ENCODE measurements at places on chromosomes 6 and 20.

DNA sequence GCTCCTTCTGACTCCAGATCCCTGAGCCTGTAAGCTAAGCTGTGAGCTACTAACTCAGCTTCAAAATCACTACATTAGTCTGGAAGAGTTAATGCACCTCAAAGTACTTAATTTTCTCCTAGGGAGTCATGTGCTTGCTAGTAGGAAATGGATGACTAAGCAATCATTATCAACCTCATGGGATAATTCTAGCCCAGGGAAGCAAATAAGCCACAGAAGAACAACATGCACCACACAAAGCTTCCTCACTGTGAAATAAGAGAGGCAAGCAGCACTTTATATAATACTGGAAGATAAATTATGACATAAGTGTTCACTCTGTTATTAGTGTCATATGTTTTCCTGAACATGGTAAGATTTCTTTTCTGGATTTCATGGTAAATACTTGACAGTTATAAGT lies 57.9 kb upstream of the RCAN2 start:
- no peak for DNase-seq

- no peak for DNase-seq
Measured at GRCh38 chr6:139473731-139474130, 99.3 kb upstream of the CITED2 start.

GRCh38 chr6:43682724-43683429 lies 4.7 kb downstream of the MRPS18A start:
- DNase-seq: no peak

- no peak for DNase-seq
Measured at GRCh38 chr20:59371431-59371830, 71.0 kb downstream of the EDN3 start.

DNA sequence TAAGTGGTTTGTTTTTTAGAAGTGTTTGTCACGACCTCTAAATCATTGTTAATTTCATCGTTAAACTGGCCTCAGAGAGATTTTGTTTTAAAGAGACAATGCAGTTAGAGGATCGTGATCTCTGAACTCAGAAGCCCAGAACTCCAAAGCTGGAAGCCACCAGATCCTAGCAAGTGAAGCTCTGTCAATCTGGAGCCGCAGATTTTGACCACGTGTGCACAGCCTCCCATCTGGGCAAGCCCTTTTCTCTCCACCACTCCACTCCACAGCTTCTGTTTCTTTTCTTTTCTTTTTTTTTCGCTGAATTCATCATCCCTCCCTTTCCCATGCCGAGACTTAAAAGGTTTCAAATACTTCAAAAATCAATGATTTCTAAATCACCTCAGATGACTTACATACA lies 142.2 kb upstream of the ESR1 start:
- DNase-seq: no peak

DNA sequence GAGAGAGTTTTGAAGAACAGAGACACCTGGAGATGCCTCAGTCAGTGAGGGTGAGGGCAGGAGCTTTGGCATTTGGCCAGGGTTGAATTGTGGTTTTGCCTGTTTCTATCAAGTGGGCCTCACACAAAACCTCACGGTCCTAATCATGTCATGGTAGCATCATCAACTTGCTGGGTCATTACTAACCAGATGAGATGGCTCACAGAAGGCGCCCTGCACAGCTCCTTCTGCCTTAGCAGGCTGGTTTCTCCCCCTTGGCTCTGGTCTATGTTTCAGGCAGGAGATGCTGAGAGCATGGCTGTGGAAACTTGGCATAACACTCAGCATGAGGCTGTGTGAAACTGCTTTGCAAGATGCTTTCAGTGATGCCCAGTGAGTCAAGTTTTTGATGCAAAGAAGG lies 99.3 kb downstream of the LRRC1 start:
- peak; percentile 61 for DNase-seq

- no peak for DNase-seq
Measured at GRCh38 chr6:116948533-116949304, 71.7 kb downstream of the RFX6 start.

- DNase-seq: no peak
Measured at GRCh38 chr20:1813674-1814635, 81.3 kb upstream of the SIRPA start.

- no peak for DNase-seq
Measured at GRCh38 chr6:19465760-19466159, 371.4 kb upstream of the ID4 start.

- no peak for DNase-seq
Measured at GRCh38 chr6:31058128-31058894, 48.0 kb downstream of the MUC22 start.

GRCh38 chr6:136181861-136182260 lies 68.2 kb downstream of the MTFR2 start:
- no peak for DNase-seq

GRCh38 chr20:4120921-4121321 lies 105.6 kb upstream of the RNF24 start:
- DNase-seq: no peak

- peak; percentile 61 for DNase-seq
Measured at GRCh38 chr6:117906958-117907600, at the start of gene SLC35F1. SLC35F1 (plus strand) TSS chr6:117907264.

DNA sequence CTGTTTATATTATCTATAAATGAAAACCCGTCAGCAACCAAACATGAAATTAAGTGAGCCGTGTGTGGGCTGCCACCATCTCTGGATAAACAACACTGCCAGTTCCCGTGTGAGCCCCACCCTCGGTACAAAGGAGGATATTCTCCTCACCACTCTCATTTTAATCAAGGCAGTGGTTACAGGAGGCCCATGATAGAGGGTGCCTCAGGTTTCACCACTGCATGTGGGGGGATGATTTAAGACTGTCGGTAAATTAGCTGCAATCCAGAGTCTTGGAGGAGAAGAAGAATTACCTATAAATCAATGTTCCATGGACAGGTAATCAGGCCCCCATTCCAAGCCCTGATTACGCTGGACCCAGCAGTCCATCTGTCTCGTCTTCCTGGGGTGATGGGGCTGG lies 361.6 kb upstream of the SULF2 start:
- no peak for DNase-seq

GRCh38 chr20:62854121-62854520 lies 7.5 kb downstream of the TCFL5 start:
- DNase-seq: no peak

DNA sequence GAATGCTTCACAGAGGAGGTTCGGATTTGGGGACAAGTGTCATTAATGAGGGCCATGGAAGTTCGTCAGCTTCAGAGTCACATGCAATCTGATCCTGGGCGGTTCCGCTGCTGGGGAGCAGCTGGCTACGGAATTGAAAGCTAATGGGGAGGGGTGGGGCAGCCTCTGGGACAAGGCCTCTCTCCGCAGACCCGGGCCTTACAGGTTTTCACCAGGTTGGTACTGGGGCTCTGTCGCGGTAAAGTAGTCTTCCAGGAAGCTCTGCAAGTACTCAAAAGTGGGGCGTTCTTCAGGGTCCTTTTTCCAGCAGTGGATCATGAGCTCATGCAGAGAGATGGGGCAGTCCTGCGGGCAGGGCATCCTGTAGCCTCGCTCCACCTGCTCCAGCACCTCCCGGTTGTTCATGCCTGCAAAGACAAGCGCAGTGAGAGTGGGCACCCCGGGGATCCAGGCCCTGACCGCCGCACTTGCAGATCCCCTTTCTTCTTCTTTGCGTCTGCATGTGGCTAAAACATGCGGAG lies 55.9 kb upstream of the TRAF3IP2 start:
- peak; percentile 50 for DNase-seq

GRCh38 chr6:44653761-44654218 lies 266.3 kb downstream of the CDC5L start:
- DNase-seq: no peak

DNA sequence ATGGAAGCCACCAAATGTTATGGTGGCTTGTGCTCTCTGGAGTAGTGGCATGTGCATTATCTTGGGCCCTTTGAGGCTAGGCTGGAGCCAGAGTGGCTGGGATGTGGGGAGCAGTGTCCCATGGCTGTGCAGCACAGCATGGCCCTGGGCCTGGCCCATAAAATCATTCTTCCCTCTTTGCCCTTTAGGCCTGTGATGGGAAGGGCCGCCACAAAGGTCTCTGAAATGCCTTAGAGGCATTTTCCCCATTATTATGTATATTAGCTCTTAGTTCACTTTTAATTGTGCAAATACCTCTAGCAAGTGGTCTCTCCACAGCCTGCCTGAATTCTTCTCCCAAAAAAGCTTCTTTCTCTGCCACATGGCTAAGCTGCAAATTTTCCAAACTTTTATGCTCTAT lies 297.3 kb upstream of the IRAK1BP1 start:
- no peak for DNase-seq

- no peak for DNase-seq
Measured at GRCh38 chr6:13250703-13251102, 77.6 kb downstream of the TBC1D7 start.

- no peak for DNase-seq
Measured at GRCh38 chr20:63653974-63654668, 897 bp upstream of the STMN3 start.

DNA sequence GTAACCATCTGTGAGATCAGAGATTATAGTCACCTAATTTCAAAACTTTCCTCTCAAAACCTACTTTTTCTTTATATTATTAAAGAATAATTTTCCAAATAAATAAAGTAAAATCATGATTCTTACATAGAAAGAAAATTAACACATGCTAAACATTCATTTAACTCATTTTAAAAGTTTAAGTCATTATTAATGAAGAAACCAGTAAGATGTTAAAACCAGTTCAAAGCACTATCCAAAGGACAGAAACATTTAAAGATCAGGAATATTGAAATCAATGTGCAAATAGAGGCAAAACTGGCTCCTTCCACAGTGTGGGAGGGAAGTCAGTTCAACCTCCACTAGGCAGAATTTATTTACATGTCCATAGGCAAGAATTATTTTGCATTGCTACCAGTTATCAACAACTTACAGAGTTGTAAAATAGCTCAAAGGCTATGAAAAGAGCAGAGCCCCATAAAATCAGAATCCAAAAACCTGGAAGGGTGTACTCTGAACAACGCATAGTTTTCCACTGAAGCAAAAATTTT lies 146.9 kb downstream of the KHDC1L start:
- no peak for DNase-seq

DNA sequence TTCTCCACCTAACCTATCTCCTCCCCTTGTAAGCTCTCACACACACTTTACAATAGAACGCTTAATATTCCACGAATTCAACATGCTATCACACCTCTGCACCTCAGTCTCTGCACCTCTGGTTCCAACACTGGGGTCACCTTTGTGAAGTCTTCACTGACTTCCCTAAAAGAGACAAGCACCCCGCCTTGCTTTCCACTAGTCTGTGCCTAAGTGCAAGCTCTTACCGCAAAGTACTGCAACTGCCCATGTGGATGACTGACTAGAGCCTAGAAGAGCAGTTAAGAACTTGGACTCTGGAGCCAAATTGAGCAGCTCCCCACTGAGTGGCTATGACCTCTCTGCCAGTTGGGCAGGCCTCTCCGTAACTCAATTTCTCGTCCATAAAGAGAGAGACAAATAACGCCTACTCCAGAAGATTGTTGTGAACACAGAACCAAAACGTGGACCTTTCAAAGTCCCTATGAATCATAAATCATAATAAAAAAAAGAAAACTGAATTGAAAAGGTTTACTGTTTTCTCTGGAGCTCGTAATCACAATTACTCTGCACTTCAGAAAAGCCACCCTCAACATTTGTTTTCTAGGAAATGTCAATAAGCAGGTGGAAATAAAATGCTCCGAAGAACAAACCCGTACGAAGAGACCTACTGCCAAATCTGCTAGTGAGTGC lies 1.2 kb downstream of the IFNGR1 start:
- DNase-seq: no peak

- DNase-seq: peak; percentile 50
Measured at GRCh38 chr6:43308101-43308989, at the start of gene CRIP3. CRIP3 (minus strand) TSS chr6:43308826; CDS start chr6:43308792, 34 bp downstream.

DNA sequence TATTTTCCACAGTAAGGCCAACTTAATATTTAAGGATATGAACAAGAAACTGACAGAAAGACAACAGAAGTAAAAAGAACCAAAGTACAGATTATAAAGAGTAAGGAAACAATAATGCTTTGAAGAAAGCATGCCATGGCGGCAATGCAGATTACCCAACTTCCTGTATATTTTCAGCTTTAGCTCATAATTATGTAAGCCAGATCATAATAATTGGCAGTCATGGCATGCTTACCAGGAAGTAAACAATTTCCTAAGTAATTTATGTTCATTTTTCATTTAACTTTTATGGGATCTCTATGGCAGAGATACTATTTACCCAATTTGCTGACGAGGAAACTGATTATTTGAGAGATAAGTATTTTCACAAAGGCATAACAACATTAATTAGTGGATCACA lies 988.7 kb downstream of the HACE1 start:
- no peak for DNase-seq

DNA sequence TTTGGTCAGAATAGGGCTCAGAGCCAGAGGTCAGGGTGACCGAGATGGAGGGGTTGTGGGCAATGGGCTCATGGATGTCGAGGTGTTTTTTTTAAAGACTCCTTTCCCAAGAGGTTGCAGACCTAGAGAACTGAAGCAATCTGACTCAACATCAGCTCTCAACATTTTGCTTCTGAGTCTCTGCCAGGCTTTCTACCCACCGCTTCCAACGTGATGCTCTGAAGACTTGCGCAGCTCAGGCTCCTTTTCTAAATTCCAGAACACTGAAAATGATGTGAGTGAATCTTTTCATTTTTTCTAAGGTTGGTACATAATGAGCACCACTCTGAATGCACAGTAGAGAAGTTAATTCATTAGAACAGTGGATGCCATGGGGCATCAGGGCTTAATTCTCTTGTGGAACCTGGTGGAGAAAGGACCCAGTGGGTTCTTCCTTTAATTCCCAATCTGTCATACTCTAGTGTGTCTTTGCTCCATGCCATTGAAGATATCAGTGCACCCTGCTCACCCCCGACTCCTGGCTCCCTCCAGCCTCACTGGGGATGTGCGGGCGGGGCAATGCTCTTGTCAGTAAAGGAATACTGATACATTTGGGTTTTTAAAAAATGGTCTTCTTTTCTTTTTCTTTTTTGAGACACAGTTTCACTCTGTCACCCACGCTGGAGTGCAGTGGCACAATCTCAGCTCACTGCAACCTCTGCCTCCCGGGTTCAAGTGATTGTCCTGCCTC lies 17.0 kb upstream of the KIF13A start:
- DNase-seq: no peak

DNA sequence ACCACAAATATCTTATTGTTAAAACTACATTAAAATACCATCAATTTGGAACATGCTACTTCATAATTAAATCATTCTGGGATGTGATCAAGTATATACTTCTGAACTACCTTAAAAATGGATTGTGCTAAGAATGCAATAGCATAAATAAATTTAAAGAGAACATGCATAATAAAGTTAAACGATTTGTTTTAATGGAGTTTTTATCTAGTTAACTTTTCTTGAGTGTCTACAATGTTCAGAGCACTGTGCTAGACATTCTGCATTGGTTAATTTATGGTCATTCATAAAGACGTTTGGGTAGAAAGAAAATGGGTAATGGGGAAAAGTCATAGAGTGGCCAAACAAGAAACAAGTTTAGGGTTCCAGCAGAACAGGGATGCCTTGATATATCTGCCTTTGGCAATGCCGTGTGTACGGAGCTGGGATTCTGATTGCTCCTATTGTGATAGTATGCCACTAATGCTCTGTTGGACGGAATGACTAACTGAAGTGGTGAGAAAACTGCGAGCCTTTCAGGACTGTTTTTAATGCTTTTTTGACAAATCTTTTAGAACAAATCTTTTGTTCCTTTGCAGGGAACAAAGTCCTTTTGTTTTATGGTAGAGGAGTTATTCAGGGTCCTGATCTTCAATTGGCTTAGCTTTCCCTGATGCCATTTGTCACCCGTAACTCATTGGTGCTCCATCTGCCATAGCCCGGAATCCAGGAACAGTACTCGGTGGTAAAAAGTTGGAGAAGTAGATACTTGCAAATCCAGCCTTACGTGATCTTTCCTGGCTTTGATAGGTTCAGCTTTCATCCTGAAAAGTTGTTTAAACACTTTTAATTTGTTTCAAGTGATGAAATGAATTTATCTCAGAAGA lies 162.6 kb downstream of the BCKDHB start:
- no peak for DNase-seq

All from right hindlimb (tissue), 1 donor.